ENCODE measurements at places on chromosomes 11 and 22.
A peak's percentile ranks its signal among the peaks of the same experiment; 100 is the strongest.

- no peak for DNase-seq
Observed at GRCh38 chr11:1460396-1460985, 26.1 kb downstream of the MOB2 start.

GRCh38 chr22:23524226-23524625, 55.9 kb downstream of the IGLL1 start:
- peak; percentile 65 for DNase-seq

GRCh38 chr11:114440121-114440860, 1.0 kb downstream of the REXO2 start:
- DNase-seq = no peak

GRCh38 chr11:109096266-109096665, 325.7 kb upstream of the C11orf87 start:
- DNase-seq = no peak

GRCh38 chr22:33400061-33400840, 342.1 kb upstream of the SYN3 start:
- no peak for DNase-seq

DNA sequence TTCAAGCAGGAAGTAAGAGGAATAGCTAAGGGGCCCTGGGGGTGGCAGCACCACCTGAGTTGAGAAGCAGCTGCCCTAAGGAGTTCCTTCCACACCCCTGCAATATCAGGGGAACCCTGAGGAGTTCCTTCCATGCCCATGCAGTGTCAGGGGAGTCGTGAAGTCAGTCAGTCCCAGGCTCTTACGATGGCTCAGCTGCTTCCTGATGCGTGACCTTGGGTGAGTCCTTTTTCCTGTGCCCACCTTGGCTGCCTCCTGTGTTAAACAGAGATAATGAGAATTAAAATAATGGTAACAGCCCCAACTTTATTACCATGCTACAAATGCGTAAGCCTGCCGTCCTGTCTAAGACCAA, 181.1 kb downstream of the MIAT start:
- DNase-seq = no peak

- no peak for DNase-seq
Observed at GRCh38 chr11:45518833-45519535, 146.4 kb downstream of the CHST1 start.

DNA sequence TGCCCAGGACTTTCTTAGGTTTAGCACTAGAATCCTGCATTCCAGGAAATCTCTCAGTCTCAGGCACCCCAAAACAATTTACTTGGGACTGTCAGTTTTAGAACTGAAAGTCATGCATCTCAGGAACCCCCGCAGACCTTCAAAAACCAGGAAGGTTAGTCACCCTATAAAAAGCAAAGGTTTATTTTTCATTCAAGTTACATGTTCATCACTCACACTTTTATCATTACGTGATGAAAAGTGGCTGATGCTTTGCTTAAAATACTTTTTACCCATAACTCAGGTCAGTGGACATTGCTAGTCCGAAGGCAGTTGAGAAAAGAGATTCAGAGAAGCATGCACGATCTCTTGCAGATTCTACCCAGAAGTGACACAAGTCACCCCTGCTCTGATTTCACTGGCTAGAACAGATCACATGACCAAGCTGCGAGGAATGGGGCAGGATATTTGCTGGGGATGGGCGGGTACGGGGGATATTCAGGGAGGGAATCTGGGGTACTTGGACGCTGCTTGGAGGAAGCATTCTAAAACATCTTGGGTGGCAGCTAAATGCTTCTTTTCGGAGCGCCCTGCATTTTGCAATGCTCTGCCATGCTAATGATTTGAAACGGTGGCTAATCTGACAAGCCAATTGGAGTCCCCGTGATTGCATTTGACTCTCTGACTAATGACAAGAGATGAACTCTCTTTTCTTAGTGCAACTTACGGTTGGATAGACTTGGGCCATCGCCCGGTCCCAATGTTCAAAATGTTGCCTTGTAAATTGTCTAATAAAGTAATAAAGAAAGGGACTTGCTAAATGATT, 110.2 kb downstream of the MIAT start:
- no peak for DNase-seq

DNA sequence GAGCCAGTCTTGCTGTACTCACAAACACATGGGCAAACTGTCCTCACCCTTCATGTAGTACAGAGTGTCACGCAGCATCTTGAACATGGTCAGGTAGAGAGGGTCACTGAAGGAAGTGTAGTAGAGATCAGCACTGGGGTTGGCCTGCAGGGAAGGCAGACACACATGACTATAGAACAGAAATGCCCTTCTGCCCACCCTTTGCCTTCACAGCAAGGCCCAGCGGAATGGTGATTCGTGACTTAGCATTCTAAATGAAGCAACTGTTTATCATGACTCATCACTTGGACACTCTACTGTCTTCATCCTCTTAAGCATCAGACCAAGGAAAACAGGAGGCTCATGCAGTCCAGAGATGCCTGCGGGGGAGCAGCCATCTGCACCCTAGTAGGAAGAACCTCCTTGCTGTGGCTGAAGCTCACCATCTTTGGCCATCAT, 33.4 kb downstream of the SERPIND1 start:
- DNase-seq = no peak

DNA sequence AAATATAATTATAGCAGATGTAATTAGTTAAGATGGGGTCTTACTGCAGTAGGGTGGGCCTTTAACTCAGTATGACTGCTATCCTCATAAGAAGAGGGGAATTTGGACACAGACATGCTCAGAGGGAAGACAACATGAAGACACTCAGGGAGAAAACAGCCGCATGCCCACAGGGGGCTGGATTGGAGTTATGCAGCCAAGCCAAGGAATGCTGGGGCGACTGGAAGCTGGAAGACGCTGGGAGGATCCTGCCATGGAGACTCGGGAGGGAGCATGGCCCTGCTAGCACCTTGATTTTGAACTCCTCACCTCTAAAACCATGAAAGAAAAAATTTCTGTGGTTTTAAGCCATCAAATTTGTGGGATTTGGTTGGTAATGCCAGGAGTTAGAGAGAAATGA, 40.9 kb downstream of the PANX1 start:
- DNase-seq = no peak

DNA sequence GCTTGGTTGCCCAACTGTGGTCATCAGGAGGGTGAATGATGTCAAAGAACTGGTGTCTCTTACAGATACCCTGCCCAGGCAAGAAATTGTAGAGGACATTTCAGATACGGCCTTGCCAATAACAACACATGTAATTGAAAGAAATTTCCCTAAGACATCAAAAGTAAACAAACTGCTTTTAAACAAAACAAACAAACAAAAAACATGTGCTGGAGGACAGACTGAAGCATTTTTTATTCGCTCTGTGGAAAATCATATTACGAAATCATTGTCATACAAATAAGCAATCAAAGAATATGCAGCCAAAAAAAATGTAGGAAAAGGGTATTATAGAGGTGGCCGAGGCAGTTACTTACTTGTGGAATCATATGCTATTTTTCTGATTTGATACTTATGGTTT, 52.1 kb upstream of the MYEOV start:
- no peak for DNase-seq

DNA sequence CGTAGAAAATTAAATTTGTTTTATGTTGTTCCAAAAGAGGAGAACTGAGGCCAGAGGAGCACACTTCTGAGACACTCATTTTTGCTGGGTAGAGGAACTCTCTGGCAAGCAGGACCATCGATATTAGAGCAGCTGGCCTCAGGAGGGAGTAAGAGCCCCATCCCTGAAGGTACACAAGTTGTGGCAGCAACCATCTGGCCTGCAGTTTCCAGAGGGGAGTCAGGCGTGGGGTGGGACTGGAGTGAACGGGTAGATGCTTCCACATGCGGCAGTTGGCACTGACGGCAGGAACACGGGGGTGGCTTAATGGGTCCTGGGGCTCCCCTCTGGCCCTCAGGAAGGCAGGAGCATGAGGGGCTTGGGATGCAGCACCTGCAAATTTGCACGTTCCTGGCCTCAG, 13.2 kb upstream of the SSTR3 start:
- DNase-seq = no peak

- DNase-seq = no peak
Observed at GRCh38 chr11:74713686-74714085, 17.5 kb downstream of the CHRDL2 start.

DNA sequence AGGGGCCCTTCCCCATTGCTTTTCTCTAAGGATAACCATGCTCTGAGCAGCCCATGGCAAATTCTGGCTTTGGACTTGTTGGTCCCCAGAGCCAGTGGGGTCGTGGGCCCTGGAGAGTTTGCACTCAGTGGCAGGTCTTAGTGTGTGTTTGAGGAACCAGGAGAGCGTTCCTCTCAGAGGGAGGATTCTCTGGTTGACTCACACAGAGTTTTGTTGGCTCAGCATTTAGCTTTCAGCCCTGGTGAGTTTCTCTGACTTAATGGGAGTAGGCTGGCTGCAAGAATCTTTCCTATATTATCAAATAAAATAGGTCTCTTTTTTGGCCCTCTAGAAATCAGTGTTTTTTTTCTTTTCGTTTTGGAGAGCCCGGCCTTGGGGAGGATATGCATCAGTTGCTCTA, 20.9 kb downstream of the ST14 start:
- DNase-seq = no peak

DNA sequence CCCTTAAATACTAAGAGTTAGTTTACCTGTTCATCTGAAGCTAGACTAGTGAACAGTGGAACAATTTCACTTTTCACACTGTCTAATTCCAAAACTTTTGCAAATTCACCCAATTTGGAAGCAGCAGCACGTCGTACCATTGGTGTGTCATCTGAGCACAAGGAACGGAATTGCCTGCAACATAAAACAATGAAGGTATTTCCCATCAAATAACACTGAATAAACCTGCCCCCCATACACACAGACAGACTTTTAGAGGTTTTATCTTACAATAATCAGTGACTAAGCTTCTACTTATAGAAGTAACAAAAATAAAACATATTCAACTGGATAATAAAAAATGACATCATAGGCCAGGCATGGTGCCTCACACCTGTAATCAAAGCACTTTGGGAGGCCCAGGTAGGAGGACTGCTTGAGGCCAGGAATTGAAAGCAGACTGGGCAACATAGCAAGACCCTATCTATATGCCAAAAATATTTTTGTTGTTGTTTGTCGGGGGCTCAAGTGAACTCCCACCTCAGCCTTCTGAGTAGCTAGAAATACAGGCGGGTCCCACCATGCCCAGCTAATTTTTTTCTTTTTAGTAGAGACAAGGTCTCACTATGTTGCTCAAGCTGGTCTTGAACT, 6.3 kb downstream of the PPP2R1B start:
- no peak for DNase-seq

GRCh38 chr22:25495285-25495684, 69.2 kb upstream of the GRK3 start:
- DNase-seq = no peak

- DNase-seq = no peak
Observed at GRCh38 chr11:14144934-14145333, 182.4 kb downstream of the SPON1 start.

DNA sequence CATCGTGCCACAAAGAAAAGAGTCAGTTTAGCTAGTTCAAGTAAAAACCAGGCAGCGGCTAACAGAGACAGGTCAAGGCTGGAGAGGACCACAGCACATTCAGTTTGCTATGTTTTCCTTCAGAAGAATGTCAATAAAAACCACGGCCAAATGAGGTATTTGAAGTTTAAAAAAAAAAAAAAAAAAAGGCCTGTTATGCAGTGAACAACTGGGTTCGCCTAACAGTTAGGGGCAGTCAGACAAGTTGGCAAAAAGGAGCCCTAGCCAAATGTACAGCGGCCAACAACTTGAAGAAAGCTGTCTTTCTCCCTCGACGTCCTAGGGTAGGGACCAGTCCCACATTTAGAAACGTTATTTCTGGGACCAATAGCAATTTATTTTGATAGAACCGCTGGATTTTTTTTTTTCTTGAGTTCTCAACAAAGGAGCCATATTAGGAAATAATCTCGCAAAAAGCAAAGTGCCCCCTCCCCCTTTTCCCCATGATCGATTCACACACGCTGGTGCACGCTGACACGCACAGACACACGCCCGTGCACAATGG, 237.8 kb downstream of the TTC28 start:
- no peak for DNase-seq

DNA sequence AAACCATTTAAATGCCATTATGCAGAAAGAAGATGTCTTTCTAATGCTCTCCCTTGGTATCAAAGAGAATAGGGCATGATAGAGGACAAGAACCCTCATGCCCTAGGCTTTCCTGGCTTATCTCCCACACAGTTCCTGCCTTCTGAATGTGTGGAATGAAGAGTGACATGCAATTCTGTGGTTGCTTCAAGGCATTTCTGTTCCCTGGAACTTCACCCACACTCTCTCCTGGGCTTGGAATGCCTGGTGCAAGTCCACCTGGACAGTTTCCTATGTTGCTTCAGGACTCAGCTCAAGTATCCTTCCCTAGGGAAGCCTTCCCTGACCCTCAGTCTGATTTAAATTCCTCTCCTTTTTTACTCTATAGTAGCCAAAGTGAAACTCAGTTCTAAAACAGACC, 53.8 kb upstream of the DRD2 start:
- DNase-seq = no peak

All from DND-41 (cell line).